ENCODE measurements at places on chromosomes 6 and 20.
A peak's percentile ranks its signal among the peaks of the same experiment; 100 is the strongest.

GRCh38 chr6:110554441-110554840 is 78.0 kb upstream of the SLC22A16 start:
- DNase-seq, result no peak

- no peak for DNase-seq
Observed at GRCh38 chr6:46323312-46323965, 152.7 kb upstream of the ENPP5 start.

DNA sequence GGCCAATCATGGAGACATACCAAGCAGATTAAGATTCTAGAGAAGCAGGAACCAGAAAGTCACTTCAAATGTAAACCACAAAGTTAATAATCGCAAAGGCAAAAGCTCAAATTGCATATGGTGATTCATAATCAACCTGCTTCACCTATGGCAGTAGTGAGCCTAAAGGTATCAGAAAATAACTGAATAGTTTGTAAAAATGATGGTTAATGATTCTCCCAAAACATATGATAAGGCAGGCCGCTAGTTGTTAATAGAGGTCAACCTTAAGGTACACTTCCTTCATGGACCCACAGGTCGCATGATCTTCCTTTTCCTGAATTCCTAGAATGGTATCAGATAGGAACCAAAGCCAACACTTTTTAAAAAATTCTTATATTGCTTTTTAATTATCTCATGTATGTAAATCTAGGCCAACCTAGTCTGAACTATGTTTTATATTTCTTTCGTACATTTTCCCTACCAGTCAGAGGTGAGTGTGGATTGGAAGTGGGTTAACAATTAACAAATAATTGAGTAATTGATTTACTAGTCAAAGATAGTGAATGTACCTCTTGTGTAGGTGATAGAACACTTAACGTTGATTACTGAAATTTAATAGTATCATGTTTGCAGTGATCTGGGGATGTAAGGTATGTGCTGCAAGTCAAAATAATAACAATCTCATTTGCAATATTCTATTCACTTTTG is 16.4 kb downstream of the TAAR2 start:
- DNase-seq, result no peak

DNA sequence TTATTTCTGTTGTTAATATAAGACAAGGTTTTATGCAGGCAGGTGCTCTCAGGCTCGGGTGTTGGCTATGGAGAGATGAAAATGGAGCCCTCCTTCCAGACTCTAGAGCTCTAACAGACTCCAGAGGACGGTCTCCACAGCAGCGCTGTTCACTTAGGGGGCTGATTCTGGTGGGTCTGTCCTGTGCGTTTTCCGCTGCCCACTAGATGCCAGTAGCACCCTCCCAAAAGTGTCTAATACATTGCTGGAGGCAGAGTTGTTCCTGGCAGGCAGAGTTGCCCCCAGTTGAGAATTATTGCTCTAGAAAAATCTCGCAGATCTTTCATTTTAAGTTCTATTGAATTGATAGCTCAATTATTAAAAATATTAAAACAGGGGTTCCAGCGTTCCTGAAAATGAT is 109.9 kb downstream of the MAP3K4 start:
- DNase-seq, result no peak

GRCh38 chr6:63543982-63544381 is 28.3 kb upstream of the LOC128125822 start:
- no peak for DNase-seq

DNA sequence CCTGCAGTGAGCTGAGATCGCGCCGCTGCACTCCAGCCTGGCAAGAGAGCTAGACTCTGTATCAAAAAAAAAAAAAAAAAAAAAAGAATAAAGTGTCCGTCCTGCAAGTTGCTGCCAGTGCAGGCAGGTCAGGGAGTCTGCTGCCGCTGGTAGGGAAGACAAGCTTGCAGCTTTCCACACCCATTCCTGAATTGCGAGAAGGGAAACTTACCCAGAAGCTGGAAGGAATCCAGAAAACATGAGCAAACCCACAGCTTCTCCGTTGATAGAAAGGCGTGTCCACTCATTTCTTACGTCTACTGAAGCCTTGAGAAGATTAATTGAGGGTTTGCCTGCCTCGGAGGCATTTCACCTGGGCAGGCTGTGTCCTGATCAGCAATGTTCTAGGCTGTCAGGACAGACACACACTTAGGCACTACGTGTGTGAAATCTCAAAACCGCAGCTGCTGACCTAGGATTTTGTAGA is 61.6 kb upstream of the DSP start:
- no peak for DNase-seq

- peak; percentile 4 for DNase-seq
Observed at GRCh38 chr6:47633141-47633540, 65.2 kb upstream of the ADGRF4 start.

DNA sequence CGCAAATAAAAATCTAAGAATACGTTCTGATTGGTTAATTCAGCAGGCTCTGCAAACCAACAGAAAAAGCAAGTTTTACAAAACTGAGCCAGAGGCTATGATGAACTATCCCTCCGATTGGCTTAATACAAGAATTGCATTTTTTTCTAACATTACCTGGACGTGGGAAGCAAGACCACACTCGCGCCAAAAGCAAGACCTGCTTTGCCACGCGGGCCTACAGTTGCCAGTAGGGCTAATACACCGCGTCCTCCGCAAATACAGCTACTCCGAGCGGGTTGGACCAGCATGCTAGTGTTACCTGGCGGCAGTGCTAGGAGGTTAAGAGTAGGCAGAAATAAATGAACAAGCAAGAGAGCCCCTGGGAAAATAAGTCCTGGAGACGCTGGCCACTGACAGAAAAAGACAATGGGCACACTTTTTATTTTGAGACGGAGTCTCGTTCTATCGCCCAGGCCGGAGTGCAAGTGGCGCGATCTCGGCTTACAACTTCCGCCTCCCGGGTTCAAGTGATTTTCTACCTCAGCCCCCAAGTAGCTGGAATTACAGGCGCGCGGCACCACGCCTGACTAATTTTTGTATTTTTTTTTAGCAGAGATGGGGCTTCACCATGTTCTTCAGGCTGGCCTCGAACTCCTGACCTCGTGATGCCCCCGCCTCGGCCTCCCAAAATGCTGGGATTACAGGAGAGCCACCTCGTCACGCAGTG is 131.9 kb upstream of the BTN3A2 start:
- DNase-seq, result no peak

DNA sequence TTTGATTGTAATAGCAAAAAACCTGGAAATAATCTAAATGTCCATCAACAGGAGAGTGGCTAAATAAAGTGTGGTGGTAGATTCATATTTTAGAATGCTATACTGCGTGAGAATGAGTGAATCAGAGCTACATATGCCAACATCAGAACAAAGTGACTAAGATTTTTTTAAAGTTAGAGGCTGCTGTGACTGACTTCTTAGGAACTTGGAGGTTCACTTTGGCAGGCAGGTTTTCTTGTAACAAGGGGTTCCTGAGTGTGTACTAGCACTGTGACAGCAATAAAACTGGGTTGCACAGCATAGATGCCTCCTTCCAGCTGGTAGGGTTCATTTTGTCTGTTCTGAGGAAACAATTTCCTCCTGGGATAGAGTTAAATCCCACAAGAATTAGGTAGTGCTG is 75.3 kb upstream of the ENPP5 start:
- no peak for DNase-seq

DNA sequence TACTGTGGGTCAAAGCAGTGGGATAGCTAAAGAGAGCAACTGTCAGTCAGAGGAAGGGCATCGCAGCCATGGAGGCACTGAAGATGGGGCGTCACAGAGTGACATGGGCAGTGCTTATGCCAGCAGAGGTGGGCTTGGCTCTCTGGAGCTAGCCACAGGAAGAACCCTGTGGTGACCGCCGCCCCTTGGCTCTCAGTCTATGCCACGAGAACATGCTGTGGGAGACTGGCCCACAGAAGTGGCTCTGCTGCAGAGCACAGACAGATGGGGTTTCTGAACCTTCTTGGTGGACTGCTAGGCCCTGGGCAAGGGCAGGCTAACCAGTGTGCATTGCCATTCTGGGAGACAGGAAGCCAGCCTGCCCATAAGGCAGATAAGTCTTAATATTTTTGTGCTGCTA is 290.0 kb upstream of the SUPT3H start:
- no peak for DNase-seq

- DNase-seq, result no peak
Observed at GRCh38 chr6:37690964-37691735, 6.5 kb downstream of the MDGA1 start.

GRCh38 chr6:43742285-43742684 is 27.7 kb upstream of the VEGFA start:
- DNase-seq, result no peak

DNA sequence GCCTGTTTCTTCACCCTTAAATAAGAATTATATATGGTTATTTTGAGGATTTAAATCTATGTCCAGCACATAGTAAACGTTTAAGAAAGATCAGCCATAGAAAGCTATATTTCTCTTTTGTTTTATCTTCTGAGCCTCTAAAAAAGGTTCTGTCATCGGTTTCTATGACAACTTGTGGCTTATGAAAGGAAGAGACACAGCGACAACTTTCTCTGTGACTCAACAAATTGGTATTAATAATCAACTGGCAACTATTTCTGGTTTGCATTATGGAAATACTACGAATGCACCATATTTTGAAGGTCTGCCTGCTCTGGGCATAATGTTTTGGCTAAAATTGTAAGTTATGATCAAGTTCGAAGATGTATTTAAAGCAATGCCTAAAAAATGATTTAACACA is 751.0 kb downstream of the CD109 start:
- no peak for DNase-seq

DNA sequence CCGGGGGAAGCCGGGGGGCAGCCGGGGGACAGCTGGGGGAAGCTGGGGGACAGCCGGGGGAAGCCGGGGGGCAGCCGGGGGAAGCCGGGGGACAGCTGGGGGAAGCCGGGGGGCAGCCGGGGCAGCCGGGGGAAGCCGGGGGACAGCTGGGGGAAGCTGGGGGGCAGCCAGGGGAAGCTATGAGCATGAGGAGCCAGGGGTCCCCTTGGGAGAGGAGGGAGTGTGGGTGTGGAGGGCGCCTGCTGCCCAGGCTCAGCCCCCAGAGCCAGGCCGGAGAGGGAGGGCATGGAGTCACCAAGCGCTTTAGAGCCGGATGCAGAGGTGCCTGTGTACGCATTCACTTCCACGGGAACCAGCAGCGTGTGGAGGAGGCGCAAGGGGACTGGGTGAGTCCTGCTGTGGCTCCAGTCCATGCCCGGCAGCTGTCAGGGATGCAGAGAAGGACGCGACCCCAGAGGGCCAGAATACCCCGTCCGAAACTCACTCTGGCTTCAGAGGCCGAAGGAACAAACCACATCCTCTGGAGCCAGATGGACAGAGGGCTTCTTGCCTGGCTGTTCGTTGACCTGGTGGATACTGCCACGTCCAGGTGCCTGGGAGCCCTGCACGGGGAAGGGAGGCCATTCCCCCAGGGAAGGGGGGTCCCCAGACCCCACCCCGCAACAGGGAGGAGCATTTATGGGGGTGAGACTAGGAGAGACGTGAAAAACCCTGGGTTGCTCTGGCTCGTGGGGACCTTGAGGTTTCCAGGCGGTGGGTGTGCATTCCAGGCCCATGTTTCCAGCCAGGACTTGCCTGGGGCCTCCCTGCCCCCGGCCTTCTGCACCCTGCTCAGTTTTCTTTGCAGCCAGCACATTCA is 26.5 kb upstream of the DACT2 start:
- no peak for DNase-seq

- no peak for DNase-seq
Observed at GRCh38 chr20:32570401-32571190, 14.5 kb downstream of the NOL4L start.

DNA sequence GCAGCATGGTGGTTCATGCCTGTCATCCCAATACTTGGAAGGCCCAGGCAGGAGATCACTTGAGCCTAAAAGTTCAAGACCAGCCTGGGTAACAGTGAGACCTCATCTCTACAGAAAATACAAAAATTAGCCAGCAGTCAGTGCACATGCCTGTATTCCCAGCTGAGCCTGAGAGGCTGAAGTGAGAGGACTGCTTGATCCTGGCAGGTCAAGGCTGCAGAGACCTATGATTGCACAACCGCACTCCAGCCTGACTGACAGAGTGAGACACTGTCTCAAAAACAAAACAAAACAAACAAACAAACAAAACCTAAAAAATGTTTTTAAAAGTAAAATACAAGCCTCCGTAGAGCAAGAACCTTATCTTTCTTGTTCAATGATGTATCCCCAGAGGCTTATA is 6.0 kb downstream of the CEP85L start:
- no peak for DNase-seq

- DNase-seq, result no peak
Observed at GRCh38 chr6:147677647-147678046, 169.2 kb downstream of the SAMD5 start.

DNA sequence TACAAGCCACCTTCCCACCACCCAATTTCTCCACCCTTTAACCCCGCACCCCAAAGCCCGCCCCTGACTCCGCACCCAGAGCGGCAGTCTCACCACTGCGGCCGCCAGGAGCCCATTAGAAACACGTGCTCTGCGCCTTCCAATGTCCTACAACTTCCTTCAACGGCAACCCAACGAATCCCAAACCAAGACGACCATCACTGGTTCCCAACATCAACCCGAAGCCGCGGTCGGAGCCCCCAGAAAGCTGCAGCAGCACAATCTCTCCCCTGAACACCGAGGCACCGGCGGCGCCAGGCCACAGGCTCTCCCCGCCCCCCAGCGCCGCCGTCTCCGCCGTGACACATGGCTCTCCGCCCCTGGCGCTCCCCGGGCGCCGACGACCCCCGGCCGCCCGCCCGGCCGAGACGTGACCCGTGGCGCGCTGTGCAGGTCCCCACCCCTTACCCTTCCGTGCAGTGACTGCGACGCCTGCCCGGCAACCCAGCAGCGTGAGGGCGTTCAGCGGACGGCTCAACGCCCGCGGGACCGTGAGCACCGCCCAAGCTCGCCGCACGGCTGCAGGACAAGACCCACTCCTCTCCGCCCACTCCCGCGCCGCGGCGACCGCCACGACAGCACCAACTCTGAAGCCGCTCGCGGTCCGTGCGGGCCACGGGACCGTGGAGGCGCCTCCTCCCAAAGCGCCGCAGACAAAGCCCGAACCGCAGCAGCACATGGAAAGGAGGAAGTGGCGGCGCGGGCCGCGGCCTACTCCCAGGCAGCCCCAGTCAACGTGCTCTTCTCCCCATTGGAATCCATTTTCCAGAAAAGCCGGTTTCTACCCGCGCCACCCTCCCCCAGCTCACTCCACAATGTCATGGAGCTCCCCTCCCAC is 551 bp downstream of the SYNCRIP start:
- DNase-seq, result peak; percentile 70

DNA sequence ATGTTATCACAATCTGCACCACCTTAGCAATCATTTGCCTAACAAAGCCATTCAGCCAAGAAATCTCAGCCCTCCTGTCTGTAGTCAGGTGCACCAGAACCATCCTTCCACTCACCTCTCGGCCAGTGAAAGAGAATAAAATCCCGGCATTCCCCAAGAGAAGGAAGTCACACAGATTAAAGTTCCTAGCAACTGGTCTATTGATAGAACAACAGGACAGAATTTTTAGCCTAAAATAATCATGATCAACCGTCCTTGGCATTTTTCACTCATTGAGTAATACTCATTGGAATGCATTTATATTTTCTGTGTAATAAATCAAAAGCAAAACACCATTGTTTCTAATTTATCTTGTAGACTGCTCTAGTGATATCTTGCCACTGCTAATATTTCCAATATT is 85.7 kb upstream of the CDH4 start:
- no peak for DNase-seq
